Activated CD4-positive, CD25-positive, alpha-beta regulatory T cell treated with anti-CD3 and anti-CD28 coated beads, Interleukin-2, amount 50 U/mL, for 24 hours (primary cell): ENCODE measurements at places on chromosomes 11 and 22.

DNA sequence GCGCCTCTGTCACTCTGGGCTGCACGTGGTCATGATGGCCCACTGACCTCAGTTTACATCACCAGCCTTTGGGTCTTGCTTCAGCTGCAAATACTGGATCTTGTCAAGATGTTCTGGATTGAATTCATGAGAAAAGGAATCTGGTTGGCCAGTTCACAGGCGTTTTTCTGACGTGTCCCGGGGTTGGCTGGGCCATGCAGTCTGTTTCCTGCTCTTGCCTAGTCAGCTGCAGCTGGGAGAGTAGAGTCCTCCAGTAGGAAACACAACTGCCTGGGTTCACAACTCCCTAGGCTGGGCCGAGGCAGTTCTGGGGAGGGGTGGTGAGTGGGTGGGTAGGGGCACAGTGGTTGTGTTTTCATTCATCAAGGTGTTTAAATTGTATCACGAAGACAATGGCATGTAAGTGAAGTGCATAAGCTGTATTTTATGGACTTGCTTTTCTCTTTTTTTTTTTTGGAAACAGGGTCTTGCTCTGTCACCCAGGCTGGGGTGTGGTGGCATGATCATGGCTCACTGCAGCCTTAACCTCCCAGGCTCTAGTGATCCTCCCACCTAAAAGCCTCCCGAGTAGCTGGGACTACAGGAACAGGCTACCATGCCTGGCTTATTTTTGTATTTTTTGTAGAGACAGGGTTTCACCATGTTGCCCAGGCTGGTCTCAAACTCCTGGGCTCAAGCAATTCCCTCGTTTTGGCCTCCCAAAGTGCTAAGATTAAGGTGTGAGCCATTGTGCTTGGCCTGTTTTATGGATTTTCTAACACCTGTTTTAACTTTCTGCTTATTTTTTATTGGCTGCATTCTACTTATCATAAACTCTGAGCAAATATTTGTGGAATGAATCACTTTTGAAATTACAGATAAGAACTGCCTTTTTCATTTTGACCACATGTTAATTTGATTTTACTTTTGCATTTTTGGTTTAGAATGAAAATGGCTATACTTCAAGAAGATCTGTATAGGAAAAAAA is 54.0 kb upstream of the PITPNB start:
- no peak for ATAC-seq

GRCh38 chr22:41915035-41915785 is at the start of gene SHISA8:
TSS of gene SHISA8 (minus strand) at chr22:41915074. CDS start at chr22:41914667, 407 bp downstream.
- ATAC-seq, result peak; percentile 52

DNA sequence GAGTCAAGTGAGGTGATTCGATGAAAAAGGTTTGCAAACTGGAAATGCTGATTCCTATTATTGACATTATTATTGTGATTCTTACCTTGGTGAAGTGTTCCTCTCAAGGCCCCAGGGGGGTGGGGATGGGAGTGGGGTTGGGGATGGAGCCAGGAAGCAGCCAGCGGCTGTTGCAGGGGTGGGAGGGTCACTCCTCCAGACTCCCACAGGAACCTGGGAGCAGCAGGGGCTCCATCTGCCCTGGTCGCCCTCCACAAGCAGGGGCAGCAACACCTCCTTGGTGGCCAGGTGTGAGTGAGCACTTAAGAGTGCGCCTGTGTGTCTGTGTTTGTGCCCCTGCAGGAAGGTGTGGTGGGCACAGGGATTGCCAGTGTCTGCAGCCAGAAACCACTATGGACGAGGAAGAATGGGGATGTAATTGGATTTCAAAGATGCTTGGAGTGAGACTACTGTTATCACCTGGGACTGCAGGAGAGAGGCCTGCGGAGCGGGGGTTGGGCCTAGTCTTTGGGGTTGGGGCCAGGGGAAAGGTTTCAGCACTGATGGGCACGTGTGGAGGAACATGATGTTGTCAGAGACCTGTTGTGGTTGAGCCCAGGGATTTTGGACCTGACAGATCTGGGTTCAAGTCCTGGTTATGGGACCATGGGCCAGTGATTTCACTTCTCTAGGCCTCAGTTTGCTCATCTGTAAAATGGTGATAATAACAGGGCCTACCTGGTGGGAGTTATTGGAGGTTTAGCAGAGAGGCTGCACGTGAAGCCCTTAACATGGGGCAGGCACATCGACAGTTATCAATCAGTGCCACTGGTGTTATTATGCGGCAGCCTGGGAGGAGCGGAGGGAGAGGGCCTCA is 3.6 kb upstream of the TP53I11 start:
- no peak for ATAC-seq

DNA sequence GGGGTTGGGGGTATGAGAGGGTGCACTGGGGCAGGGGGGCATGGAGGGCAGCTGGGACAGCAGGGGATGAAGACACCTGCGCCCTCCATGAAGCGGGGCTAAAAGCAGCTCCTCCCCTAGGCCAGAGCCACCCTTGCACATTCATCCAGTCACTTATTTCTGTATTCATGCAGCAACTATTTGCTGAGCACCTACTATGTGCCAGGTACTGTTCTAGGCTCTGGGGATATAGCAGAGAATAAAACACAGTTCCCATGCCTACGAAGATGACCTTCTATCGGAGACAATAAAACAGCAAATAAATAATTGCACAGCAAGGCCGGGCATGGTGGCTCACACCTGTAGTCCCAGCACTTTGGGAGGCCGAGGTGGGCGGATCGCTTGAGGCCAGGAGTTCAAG is 5.3 kb downstream of the ALDH3B1 start:
- no peak for ATAC-seq

DNA sequence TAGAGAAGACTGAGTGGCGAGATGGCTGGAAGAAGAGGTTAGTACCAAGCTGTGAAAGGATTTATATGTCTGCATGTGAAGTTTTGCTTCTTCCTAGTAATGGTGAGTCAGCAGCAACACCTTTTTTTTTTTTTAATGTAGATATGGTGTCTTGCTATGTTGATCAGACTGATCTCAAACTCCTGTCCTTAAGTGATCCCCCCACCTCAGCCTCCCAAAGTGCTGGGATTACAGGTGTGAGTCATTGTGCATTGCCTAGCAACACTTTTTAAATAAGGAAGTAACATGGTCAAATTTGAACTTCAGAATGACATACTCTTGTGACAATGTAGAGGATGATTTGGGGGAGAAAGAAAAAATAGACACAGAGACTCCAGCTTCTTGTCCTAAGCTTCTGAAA is 6.5 kb upstream of the CSTPP1 start:
- peak; percentile 68 for ATAC-seq

DNA sequence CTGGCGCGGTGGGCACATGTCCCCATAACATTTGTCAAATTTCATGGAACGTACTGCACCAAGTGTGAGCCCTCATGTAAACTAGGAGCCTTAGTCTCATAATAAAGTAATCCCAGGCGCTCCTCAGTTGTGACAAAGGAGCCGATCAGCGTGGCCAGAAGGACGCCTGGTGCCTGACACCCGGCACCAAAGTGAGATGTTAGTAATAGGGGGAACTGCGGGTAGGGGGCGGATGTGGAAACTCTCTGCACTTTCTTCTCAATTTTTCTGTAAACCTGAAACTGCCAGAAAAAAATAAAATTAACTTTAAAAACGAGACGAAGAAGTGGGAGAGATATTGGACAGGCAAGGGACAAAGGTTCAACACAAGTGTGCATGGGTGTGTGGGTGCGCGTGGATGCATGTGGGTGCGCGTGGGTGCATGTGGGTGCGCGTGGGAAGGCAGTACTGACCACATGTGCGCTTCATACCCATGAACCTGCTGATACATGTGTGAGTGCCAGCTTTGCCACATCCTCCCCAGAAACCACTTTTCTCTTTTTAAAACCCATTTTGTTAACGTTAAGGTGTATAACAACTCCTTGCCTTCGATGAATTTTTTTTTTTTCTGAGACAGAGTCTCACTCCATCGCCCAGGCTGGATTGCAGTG is 55.4 kb upstream of the LINC01488 start:
- ATAC-seq, result no peak

- no peak for ATAC-seq
Observed at GRCh38 chr11:115127790-115128189, 376.4 kb downstream of the CADM1 start.

- no peak for ATAC-seq
Observed at GRCh38 chr11:90512846-90513245, 290.0 kb upstream of the CHORDC1 start.

GRCh38 chr11:67616431-67617242 is 9.9 kb downstream of the NDUFV1 start:
- no peak for ATAC-seq

- ATAC-seq, result peak; percentile 36
Observed at GRCh38 chr11:27209562-27210005, 153.4 kb downstream of the CCDC34 start.

- ATAC-seq, result no peak
Observed at GRCh38 chr22:37610480-37611129, 2.0 kb downstream of the GGA1 start.

GRCh38 chr11:12210200-12210599 is 99.8 kb downstream of the MICAL2 start:
- no peak for ATAC-seq

DNA sequence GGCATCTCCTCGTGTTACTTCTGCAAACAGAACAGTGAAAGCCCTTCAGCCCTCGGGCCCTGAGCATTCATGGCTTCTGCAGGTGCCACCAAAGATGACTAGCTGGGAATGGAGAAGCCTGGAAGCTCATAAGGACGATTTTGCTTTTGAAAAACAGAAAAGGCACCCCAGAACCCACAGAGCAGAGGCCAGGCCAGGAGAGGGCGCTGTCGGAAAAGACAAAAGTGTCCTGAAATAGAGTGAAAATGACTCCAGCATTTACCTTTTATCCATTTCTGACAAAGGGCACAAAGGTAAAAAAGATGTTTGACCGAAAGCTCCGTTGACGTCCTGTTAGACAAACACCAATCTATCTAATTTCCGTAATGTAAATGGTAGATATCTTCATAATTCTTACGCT is 37.6 kb downstream of the ZNF195 start:
- no peak for ATAC-seq

- ATAC-seq, result no peak
Observed at GRCh38 chr22:49904040-49904369, 14.2 kb downstream of the ALG12 start.

- ATAC-seq, result no peak
Observed at GRCh38 chr11:71325418-71326327, 73.3 kb upstream of the SHANK2 start.

- ATAC-seq, result peak; percentile 33
Observed at GRCh38 chr11:79440571-79441460, at the start of gene TENM4. TSS of gene TENM4 (minus strand) at chr11:79441030. CDS start at chr11:79069944, 371,086 bp downstream.

DNA sequence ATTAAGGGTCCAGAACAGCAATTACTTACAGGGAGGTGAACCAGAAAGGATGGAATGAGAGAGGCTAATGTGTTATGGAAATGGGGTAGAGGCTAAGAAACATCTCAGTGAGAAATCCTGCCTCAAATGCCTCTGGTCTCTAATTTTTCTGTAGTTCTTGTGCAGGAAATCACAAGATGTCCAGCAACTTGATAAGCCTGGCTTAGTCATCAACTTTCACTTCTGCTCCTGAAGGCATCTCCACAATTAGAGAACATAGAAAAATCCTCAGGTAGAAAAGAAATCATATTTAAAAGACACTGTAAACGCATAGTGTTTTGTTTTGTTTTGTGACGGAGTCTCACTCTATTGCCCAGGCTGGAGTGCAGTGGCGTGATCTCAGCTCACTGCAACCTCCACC is 18.7 kb downstream of the MRGPRX4 start:
- no peak for ATAC-seq

- no peak for ATAC-seq
Observed at GRCh38 chr11:70012134-70012733, 65.9 kb upstream of the ANO1 start.

- no peak for ATAC-seq
Observed at GRCh38 chr11:130533113-130533798, 84.8 kb downstream of the ADAMTS15 start.

- ATAC-seq, result peak; percentile 73
Observed at GRCh38 chr22:39144101-39144767, 8.2 kb downstream of the CBX7 start.

- ATAC-seq, result no peak
Observed at GRCh38 chr11:11580841-11581411, 40.9 kb downstream of the GALNT18 start.

DNA sequence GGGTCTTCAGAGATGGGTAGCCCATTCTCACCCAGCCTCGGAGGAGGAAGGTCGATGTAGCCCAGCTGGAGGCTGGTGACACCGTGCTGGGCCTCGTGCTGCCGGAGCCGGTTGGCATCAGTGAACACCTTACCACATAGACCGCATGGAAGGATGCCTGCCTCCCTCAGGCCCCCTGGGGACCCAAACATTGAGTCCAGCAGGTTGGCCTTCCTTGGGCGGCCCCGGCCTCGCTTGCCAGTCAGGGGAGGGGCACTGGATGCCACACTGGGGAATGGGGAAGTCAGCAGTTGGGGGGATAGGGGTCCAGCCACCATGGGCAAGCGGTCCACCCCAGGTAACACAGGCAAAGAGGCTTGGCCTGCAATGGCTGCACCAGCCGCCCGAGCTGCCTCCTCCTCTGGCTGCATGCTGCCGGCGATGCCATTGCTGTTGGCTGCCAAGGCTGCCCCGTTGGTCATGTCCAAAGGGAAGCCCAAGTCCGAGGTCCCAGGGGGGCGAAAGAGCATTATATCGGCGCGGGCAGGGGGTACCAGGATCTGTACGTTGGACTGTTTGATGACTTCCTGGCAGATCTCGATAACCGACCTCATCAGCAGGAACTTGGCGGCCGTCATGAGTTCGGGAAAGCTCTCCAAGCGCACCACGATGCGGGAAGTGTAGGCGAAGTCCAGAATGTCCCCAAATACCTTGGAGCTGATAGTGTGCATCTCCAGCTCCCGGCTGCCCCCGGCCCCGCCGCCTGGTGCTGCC is 1.4 kb downstream of the PATZ1 start:
- ATAC-seq, result no peak

- no peak for ATAC-seq
Observed at GRCh38 chr11:45259592-45259991, 26.5 kb downstream of the SYT13 start.

DNA sequence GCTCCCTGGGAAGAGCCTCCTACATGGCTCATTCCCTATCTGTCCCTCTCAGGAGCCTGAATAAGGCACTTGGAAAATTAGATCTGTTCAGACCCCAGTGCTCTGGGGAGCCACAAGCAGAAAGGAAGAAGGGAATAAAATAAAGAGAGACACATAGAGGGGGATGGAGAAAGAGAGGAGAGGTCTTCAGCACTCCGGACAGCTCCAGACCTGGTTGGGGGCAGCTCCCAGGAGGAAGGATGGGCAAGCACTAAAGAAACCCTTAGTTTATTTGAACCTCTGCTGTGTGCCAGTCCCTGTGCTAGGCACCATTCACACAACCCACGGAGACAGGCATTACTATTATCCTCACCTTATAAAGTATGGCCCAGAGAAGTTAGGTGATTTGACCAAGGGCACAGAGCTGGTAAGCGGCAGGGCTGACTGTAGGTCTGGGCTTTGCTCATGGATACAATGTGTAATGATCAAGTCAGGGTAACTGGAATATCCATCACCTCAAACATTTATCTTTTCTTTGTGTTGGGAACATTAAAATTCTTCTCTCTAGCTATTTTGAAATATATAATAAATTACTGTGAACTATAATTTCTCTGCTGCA is 53.7 kb upstream of the LRRC32 start:
- no peak for ATAC-seq

GRCh38 chr22:34738661-34739400 is 327.1 kb upstream of the ISX start:
- no peak for ATAC-seq

- ATAC-seq, result no peak
Observed at GRCh38 chr11:76678321-76678720, 7.8 kb upstream of the LRRC32 start.

GRCh38 chr11:22808571-22809197 is 20.9 kb downstream of the SVIP start:
- ATAC-seq, result no peak
